ENCODE measurements at places on chromosomes 11 and 22. TPM values are rescaled to one million over a fixed set of nuclear protein-coding genes. Genes with fewer than 3 reads are reported as not detected.

- DNase-seq = peak; percentile 1
These were observed 269.3 kb upstream of the MPPED2 start for GRCh38 chr11:30855383-30856006.

- DNase-seq = no peak
These were observed 14.7 kb upstream of the SYTL2 start for GRCh38 chr11:85825616-85826015.

- DNase-seq = no peak
These were observed 5.4 kb upstream of the SYN3 start for GRCh38 chr22:33063611-33064010.

- peak; percentile 95 for DNase-seq
These were observed 74.0 kb downstream of the ADAMTS15 start for GRCh38 chr11:130522284-130522961.

DNA sequence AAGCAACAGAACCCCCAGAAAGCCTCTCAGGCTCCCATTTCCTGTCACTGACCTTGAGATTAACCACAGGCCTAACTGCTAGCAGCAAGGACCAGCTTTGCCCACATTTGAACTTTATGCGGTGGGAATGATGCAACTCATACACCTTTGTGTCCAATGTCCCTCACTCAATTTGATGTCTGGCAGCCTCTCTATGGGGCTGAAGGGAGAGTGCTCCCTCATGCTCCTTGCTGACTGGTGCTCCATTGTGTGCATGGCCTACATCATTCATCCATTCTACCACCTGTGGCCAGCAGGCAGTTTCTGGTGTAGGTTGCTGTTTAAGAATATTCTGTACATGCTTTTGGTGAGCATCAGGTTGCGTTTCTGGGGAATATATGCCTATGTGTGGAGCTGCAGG, 31.9 kb downstream of the KCNQ1OT1 start:
- DNase-seq = no peak

DNA sequence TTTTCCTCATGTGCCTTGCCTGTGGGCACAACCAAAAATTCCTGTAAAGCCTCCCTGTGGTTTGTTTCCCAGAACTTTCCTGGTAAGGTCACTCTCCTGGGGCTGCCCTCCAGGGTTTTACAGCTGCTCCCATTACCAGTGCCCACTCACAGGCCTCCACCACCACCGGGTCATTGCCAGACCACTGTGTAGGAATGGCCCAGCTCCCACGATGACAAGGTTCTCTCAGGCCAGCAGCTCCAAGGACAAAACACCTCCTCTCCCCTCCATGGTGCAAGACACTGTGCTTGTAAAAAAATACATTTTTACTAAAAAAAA, 96.1 kb upstream of the AKIP1 start:
- DNase-seq = peak; percentile 55

DNA sequence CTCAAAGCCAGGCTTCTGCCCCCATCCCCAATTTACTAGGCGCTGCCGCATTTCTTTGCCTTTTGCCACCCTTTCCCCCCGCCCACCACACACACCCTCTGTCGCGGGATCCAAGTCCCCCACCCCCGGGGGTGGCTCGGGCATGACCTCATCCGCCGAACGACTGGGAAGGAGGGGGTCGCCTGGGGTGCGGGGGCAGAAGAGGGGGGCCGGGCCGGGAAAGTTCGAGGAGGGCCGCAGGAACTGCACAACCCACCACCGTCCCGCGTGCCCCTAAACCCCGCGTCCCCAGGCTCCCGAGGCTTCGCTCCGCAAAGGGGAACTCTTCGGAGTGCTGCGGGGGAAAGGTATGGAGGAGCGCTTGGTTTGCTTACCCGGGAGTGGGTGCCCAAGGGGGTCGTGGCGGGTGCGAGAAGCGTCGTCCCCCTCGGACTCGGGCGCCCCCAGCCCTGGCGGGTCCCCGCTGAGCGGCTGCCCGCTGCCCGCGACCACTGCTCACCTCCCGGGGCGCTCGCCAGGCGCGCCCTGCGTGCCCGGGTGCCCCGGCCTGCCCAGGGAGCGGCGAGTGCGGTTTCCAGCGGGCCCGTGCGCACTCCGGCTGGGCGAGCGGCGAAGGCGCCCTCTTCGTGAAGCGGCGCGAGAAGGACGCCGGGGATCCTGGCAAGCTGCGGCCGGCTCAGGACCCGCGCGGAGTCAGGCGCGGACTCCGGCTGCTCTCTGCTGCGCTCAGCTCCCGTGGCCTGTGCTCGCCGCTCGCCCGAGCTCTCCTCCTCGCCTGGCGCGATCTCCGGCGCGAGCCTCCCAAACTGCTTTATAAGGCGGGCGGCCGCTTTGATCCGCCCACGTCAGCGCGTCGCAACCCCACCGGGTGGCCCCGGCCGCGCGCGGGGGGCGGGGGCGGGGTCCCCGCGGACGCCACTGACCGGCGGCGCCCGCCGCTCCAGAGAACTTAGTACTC, 4.0 kb upstream of the WNT11 start:
- peak; percentile 78 for DNase-seq

DNA sequence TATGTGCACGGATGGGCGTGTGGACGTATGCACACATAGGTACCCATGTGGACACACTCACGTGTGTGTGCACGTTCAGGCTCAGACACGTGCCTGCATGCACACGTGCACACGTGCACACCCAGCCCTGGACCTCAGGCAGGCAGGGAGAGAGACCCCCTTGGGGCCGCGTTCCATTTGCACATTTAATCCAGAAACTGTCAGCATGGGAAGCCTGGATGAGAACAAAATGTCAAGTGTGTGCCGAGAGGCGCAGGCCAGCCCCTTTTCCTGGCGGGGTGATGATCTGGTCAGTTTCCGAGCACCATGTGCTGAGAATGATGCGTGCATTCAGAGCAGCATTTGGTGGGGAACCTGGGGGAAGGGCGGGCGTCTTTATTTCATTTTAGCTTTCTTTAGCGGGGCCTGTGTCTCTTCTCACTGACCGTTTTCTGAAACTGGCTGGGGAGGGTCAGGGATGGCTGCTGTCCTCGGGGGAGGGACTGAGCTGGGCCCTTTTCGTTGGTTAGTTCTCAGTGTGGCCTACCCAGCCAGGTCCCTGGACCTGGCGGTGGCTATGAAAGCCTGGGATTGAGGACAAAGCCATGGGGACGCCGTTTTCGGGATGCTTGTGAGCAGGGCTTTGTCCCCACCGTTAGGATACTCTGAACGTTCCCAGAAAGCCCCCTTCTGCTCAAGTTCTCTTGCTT, 96.3 kb downstream of the KCNQ1 start:
- no peak for DNase-seq

GRCh38 chr11:35794333-35794732, 131.8 kb downstream of the TRIM44 start:
- no peak for DNase-seq

DNA sequence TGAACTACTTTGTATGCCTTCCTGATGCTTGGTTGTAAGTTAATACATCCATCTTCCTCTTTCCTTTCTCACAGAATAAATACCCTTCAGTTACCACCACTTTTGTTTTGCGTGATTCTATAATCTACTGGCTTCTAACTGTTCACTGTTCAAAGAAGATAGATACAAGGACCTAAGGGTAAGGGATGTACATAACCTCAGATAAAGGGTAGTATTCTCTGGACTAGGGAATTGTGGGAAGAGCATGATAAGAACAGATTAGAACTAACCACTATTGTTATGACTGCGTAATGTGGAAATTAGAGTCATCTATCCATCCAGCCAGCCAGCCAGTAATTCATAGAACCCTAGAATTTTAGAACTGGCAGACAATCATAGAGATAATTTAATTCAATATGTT, 36.4 kb downstream of the MAP6 start:
- DNase-seq = no peak

GRCh38 chr22:47089796-47090460, 327.5 kb downstream of the TBC1D22A start:
- DNase-seq = no peak

DNA sequence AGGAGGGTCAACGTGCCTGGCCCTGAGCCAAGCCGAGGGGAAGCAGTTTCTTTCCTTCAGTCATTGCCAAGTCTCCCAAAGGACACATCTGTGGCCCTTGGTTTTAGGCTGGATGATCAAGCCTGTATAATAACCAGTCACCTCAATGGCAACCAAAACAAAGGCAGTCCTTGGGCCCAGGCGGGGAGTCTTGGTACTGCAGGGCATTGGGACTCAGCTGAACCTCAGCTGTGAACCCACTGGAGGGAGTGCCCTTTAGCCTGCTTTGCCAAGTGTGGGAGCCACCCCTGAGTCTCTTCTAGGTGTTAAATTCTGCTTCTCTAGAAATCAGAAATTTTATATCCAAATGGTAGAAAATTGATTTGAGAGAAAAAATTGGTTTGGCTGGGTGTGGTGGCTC, 36.9 kb downstream of the CPT1A start:
- no peak for DNase-seq

GRCh38 chr11:111417766-111418435, 38.8 kb upstream of the POU2AF1 start:
- DNase-seq = peak; percentile 71

DNA sequence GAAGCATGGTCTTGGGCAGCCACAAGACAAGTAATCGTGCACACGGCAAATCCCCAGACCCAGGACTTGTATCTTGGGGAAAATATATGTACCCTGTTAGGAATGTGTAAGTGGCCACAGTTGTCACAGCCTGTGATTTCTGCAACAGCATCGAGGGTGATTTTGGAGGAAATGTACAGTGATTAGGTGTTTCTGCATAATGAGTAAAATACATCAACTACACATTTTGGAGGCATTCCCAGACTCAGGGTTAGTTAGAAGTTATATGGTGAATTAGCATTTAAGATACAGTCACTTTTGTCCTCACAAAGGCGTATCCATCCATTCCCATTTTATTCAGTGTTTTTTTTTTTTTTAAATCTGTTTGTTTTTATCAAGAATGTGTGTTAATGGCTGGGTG, 28.4 kb downstream of the SUSD2 start:
- peak; percentile 45 for DNase-seq

GRCh38 chr11:45166604-45166897, 20.1 kb downstream of the PRDM11 start:
- no peak for DNase-seq

DNA sequence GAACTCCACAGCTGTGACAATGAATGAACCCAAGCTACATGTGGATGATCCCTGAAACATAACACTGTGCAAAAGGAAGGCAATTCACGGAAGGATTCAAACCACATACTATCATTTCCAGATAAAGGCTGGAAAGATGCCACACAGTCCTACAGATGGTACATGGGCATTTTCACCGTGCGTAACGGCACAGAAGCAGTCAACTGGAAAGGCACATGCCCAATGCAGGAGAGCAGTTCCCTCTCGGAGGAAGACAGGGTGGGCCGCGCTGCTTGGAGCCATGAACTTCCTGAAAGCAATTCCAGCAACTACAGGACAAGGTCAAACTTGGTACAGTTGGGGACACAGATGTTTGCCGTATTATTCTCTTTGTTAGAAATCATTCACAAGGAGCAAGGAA, 103.7 kb downstream of the SHANK2 start:
- no peak for DNase-seq

DNA sequence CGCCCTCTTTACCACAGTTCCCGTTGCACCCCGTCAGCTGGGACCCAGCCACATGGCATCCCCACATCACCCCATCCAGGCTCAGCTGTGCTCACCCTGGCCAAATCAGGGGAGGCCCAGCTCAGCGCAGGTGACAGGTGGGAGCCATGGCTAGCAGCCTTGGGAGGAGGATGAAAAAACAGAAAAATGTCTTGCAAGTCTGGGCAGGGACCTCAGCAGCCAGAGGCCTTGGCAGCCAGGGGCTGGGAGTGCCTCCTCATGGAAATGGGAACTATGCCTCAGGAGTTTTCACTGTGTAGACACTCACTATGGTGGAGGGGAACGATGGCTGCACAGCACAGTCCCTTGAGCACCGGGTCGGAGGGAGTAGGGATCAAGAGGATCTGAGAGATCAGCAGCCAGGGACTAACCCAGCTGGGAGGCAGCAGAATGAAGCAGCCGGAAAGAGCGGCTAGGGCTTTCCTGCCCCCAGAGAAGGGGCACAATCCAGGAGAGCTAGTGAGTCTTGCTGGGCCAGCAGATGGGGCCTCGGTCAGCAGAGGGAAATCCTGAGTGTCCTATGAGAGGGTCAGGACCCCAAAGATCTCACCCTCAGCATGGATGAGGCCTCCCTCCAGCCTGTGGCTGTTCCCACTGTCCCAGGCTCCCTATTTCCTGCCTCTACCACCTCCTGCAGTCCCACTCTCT, 6.2 kb upstream of the FTH1 start:
- DNase-seq = no peak

DNA sequence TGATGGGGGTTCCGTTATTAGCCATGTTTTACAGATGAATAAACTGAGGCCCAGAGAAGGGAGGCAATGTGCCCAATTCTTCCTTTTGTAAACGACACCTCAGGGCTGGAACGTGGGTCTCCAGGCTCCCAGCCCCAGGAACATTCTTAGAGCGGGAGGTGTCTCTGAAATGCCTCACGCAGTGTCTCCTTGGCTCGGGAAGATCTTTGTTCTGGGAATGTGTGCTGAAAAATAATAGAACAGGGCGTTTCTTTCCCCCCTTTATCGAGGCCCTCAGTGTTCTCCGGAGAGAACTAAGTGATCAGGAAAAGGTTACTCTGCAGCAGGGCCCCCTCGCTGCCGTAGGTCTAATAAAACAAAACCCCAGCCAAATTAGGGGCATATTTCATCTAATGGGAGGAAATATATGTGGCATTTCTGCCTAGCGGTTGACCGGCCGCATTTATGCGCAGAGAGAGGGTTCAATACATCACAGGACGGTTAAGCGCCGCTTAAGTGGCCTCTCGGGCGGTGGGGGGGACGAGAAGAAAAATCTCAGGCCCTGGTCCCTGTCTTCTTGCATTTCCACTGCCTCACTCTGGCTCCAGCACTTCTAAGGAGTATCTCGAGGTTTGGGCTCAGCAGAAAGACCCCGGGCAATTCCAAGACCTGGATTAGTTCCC, 564.3 kb downstream of the MN1 start:
- no peak for DNase-seq

- peak; percentile 61 for DNase-seq
These were observed 51.5 kb upstream of the GAL start for GRCh38 chr11:68632802-68633201.

- no peak for DNase-seq
These were observed 661 bp upstream of the CDPF1 start for GRCh38 chr22:46250783-46251125.

DNA sequence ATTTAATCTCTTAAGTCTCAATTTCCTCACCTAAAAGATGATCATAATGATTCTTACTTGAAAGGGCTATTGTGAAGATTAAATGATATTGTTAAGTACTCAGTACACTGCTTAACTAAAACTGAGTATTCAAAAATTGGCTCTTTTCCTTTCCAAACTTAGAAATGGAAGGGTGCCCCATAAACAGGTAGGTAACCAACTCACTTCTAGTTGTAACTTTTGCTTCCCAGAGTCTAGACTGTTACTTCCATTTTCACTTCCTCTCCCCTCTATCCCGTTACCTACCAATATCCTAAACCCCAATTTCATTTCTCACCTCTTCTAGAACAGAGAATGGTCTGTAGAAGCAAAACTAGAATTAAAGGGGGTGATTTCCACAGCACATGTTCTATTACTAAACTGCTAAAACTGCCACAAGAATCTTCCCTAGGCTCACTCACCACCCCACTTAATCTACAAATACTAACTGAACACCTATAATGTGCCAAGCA, 50.0 kb downstream of the RRAS2 start:
- no peak for DNase-seq

- no peak for DNase-seq
These were observed 73.1 kb upstream of the KCNA4 start for GRCh38 chr11:30089921-30090320.

XPNPEP3 gene
- total RNA-seq = 9.1 TPM

C11orf42 gene
- not detected for total RNA-seq

IRAG1 gene
- 25.7 TPM for total RNA-seq

RNH1 gene
- total RNA-seq = 502 TPM

RIBC2 gene
- total RNA-seq = not detected

PGGHG gene
- 8.5 TPM for total RNA-seq

CECR2 gene
- under 0.01 TPM for total RNA-seq

SPCS2 gene
- total RNA-seq = 11.7 TPM

Data from fibroblast of lung (primary cell).